ENCODE measurements at places on chromosomes 1 and 21.
A peak's percentile ranks its signal among the peaks of the same experiment; 100 is the strongest.

- no peak for DNase-seq
Measured at GRCh38 chr1:230108580-230108979, 41.5 kb downstream of the GALNT2 start.

DNA sequence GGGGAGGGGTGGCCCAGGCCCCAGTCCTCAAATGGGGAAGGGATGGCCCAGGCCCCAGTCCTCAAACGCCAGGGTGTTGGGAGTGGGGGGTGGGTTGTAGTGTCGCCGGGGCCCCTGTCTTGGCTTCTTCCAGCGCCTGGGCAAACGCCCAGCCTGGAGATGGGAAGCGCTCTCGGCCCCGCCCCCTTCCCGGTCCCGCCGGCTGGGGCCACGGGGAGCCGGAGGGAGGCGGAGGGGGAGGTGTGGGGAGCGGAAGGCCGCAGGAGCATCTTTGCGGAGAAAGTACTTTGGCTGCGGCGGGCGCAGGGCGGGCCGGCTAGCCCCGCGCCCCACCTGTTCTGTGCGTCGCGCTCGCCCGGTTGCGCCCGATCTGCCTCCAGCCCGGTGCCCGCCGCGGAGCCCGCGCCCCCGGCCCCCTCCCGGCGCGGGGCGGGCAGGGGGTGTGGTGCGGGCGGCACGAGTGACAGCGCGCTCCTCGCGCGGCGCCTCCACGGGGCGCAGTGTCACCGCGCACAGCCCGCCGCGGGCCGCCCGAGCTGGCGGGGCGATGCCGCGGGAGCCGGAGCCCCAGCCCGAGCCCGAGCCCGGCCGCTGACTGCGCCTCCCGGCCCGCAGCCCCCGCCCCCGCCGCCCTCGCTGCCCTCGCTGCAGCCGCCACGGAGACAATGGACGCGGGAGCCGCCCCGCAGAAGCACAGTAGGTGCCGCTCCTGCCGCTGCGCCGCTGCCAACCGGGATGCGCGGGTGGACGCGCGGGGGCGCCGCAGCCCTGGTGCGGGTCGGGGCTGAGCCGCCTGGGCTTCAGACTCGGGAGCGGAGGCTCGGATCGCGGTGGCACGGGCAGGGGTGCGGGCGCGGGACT lies 31.1 kb upstream of the PEX10 start:
- no peak for DNase-seq

- no peak for DNase-seq
Measured at GRCh38 chr1:53560581-53561502, 101.6 kb downstream of the DMRTB1 start.

DNA sequence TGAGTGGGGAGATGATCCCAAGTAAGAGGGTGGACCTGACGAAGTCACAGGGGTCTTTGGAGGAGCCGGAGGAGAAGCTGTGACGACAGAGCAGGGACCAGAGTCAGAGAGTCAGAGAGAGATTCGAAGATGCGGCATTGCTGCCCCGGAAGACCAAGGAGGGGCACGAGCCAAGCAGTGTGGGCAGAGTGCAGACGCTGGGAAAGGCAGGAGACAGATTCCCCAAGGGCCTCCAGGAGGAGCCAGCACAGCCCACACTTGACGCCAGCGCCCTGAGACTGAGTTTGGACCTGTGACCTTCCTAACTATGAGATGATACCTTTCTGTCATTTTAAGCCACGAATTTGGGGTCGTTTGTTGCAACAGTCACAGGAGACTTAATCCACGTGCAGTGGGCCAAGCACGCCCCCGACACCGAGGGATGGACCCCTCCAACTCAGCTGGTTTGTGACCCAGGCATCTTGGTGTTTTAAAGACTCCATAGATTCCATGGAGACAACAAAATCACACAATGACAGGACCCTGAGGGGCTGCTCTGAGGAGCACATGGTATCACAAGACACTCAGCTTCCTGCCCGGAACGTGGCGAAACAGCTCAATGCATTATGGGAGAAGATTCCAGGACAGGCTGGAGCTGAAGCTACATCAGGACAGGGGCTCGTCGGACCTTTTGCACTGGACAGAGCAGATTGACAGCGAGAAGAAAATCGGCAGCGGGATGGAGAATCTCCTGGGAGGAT lies 11.0 kb upstream of the TFF1 start:
- no peak for DNase-seq

DNA sequence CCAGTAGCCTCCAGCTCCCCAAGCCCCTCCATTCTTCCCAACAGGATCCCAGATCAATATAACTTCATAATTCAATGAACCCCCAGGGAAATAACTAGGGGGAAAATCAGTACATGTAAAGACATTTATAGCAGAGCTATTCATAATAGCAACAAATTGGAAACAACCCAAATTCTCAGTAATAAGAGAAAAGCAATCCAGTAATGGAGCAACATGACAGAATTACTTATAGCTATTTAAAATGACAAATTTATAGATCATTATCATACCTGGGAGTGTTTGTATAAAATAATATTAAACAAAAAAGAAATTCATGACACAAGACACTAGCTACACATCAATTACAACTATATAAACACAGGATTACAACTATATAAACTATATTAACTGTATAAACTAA lies 20.2 kb downstream of the PLEKHA6 start:
- DNase-seq: no peak

DNA sequence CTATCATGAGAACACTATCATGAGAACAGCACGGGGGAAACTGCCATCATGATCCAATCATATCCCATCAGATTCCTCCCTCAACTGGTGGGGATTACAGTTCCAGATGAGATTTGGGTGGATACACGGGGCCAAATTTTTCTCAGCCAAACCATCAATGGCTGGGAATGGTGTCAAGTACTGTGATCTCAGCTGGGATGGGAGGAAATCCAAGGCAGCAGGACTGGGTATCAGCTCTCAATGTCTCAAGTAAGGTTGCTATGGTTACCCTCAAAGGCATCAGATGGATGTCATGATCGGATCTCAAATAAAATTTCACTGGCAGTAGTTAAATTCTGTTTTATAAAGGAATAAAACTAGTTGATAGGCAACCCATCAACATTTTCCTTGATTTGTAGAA lies 399.0 kb downstream of the KCNT2 start:
- no peak for DNase-seq

DNA sequence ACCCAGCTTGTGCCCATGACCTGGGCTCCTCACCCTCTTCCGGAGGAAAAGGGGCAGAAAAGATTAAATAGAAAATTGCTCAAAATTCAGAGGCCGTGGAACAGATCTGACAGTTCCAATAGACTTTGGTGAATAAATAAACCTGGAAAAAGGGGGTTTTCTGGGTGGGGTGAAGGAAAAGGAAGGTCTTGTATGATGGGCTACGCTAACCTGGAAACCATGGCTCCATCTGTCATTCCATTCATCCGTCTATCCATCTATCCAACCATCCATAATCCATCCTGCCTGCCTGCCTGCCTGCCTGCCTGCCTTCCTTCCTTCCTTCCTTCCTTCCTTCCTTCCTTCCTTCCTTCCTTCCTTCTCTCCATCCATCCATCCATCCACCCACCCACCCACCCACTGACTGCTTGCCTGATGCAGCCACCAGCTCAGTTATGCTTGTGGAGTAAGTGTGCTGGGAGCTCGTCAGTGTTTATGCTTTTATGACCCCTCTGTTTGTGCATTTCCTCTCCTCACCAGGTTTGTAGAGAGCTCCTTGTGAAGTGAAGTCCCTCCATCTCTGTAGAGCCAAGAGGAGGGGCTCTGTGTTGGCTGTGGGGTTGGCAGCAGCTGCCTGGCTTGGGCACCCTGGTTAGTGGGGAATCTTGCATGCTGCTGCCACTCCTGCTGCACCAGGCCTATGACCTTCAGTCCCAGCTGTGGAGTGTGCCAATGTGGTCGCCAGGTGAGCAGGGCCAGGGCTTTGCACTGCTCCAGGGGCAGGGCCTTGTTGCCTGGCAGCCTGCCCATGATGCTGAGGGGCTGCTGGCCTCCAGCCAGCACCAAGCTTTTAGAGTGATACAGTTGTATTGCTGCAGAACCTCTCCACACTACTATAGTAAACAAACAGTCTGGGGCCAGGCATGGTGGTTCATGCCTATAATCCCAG lies 16.0 kb upstream of the POU3F1 start:
- DNase-seq: no peak

- DNase-seq: no peak
Measured at GRCh38 chr21:31117128-31117916, 79.0 kb upstream of the KRTAP19-8 start.

GRCh38 chr1:57824535-57824934 lies 400.7 kb upstream of the DAB1 start:
- DNase-seq: no peak

DNA sequence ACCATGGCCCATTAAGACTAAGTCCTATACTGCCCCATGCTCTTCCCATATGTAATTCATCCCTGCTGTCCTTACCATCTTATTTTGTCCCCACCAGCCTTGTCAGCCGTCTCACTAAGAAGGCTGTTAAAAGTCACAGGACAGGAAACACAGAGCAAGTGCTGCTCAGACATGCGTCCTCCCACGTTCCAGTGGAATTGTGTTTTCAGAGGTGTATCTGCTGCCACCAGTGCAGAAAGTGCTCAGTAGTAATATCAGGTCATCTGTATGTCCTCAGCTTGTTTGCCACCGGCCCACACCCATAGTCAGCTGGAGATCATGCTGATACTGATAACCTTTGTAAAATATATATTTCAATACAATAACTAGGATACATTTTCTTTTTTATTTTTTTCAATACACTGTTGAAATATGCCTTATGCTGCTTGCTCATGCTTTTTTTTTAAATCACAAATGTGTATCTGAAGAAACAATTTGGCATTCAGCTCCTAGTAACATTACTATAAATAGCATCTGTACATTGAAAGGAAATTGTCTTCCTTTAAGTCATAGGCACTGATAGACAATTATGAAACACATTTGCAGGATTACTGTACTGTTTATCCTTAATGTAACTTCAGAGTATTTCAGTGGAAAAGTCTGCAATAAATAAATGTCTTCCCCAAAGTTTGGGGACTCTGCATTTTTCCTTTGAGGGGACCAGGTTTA lies 156.9 kb downstream of the EDEM3 start:
- DNase-seq: no peak

- DNase-seq: no peak
Measured at GRCh38 chr1:159941141-159941540, 4.3 kb downstream of the IGSF9 start.

DNA sequence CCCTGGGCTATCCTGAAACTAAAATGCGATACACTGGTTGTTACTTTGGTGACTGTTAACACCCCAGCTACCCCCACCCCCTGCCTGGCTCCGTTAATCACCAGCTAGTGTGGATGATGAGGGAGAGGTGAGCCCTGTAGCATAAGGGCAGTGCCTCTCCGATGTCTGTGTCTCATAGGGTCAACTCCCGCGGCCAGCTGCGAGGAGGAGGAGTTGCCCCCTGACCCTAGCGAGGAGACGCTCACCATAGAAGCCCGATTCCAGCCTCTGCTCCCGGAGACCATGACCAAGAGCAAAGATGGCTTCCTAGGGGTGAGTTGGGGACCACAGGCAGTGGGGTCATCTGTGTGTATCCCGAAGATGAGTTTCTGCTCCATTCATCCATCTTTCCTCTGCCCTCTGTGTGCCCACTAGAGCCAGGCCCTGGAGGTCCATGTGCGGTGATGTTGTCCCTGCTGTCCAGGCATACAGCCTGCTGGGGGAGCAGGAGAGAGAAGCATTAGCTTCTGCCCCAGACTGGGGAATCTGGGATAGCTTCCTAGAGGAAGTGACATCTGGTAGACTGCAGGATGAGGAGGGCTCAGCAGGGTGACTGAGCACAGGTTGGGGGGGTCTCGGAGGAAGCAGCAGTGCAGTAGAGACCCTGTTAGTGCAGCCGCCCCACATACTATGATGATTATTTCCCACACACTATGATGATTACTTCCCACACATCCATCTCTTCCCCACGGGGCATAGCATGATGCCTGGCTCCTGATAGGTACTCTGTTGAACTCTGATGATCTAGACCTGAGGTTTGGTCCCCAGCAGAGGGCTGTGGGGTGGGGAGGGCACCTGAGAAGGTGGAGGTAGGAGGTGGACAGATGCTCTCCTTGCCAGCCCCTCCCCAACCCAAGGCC lies 5.2 kb downstream of the SELENON start:
- no peak for DNase-seq

DNA sequence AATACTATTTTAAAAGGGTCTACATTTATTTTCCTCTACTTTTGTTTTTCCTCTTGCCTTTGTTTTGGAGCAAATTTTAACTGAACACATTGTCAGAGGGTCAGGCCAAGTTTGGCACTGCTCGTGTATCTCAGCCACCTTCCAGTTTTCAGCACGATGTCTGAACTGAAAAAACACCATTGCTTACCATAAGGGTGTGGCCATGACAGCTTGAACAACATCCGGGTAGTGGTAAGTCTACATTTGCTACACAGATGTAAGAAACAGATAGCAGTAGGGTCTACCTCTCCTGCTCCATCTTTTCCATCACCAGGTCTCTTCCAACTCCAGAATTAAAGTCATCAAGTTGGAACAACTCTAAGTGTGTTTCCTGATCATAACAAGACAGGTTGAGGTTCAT lies 4.2 kb downstream of the HIVEP3 start:
- DNase-seq: peak; percentile 66

- DNase-seq: peak; percentile 17
Measured at GRCh38 chr21:35222021-35222420, 172.9 kb upstream of the RUNX1 start.

GRCh38 chr21:32469628-32470027 lies 57.1 kb downstream of the EVA1C start:
- no peak for DNase-seq

- DNase-seq: no peak
Measured at GRCh38 chr1:23444596-23445390, 20.2 kb upstream of the TCEA3 start.

DNA sequence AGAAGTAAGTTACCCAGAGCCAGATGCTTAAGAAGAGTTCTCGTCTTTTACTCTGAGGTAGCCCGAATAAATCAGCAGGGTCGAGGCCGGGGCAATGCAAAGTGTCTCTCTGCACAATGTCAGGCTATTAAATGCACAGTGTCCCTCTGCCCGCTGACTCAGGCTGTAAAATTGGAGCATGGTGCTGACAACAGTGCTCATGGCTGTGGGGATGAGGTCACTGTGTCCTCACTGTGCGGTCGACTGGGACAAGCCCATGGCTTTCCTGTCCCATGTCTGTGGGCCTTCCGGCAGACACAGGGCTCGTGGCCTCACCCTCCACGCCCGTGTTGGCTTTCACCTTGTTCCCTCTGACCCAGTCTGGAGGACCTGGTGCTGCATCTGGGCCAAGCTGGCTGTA lies 14.6 kb upstream of the SLC2A1 start:
- no peak for DNase-seq

GRCh38 chr21:36166705-36167104 lies 10.1 kb downstream of the DOP1B start:
- DNase-seq: no peak

- DNase-seq: no peak
Measured at GRCh38 chr1:175715742-175716141, 27.7 kb downstream of the TNR start.

DNA sequence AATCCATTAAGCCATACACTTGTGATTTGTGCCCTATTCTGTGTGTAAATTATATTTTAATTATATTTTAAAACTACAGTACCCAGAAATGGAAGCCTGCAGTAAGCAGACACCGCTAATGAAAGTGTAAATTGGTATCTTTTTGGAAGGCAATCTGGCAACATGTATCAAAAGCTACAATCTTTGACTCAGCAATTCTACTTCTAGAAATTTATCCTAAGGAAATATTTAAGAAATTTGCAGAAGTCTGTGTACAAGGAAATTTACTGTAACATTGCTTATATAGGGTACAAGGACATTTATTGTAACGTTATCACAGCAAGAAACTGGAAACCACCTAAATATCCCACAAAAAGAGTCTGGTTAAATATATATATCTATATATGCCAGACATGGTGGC lies 14.6 kb upstream of the ZMYM4 start:
- no peak for DNase-seq
